Activated CD4-positive, CD25-positive, alpha-beta regulatory T cell treated with anti-CD3 and anti-CD28 coated beads, Interleukin-2, amount 50 U/mL, for 72 hours (primary cell): ENCODE measurements at places on chromosomes 5 and 9.

GRCh38 chr5:95741458-95741857 lies 10.3 kb downstream of the RHOBTB3 start:
- DNase-seq: no peak

DNA sequence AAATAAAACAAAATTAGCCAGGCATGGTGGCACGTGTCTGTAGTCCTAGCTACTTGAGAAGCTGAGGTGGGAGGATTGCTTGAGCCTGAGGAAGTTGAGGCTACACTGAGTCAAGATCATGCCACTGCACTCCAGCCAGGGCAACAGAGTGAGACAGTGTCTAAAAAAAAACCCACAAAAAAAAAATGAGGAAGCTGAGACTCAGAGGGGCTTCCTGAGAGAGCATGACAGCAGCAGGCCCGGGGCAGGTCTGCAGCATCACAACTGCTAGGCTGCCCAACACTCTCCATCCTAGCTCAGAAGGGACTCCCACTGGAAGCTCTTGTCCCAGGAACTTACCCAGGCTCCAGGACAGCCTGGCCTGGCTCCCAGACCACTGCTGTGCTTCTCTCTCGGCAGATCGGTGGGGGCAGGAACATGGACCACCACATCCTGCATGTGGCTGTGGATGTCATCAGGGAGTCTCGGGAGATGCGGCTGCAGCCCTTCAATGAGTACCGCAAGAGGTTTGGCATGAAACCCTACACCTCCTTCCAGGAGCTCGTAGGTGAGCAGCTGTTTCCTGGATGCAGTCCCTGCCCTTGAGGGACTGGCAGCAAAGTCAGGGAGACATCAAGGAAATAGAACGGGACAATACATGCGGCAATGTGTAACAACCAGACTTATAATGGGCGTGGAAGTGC lies 19.1 kb downstream of the PTGS1 start:
- no peak for DNase-seq

- DNase-seq: no peak
Measured at GRCh38 chr5:86831128-86831527, 213.4 kb downstream of the COX7C start.

- no peak for DNase-seq
Measured at GRCh38 chr5:132283423-132284043, 10.7 kb upstream of the SLC22A4 start.

DNA sequence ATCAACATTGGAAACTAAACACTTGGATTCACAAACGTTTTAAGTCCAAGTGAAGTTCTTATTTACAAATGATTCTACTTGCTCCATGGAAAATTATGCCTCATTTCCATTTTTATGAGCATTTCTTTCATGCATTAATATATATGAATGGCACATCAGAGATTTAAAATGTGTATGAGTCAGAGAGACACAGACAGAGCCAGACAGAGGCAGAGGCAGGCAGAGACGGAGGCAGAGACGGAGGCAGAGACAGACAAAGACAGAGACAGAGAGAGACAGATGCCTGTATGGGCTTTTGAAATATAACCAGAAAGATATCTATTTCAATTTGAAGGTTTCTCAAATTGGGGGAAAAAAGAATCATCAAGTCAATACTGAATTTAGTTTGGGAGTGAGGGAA lies 649.0 kb downstream of the PTPRD start:
- no peak for DNase-seq

DNA sequence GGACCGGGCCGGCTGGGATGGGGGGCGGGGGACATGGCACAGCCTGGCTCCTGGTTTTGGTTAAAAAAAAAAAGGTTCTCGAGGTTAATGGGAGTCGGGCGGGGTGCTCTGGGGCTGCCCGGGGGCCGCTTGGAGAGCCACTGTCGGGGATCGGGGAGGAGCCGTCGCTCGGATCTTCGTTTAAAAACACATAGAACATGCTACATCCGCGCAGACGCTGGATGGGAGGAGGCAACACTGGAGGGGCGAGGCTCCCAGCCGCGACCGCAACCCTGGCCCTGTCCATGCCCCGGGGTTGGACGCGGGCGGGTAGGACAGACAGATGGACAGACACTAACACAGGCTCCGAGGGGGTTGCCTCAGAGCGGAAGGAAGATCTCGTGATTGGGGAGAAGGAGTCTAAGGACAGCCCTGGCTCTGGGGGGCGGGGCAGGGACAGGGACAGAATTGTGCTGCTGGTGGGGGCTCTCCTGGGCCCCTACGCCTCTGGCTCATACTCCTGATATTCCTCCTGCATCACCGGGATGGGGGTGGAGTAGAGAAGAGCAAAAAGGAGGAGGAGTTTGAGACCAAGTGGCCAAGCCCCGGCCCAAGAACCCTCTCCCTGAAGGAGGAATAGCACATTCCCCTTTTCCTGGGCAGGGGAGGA lies 9.9 kb downstream of the SNCB start:
- no peak for DNase-seq

DNA sequence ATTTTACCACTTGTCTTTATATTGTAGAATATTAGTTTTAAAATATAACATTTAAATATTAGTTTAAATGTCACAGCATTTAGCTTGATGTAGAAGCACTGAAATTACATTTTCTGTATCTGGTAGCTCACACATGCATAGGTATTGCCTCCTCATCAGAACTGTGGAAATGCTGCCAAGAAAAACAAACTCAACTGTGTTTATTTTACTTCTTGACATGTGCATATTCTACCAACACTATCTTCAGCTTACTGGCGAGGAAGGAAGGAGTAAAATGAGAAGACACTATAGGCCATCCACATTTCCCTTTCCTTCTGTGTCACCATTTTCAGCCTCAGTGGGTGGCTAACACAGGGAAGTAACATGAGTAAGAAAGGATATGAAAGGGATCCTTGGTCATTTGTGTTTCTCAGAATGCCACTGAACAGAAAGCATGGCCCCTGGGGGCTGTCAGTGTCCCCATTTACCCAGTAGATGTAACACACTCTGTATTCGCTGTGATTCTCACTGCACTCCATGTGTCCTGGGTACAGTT lies 81.0 kb upstream of the HTR4 start:
- no peak for DNase-seq
